ENCODE measurements at places on chromosomes 4 and X.

- DNase-seq, result no peak
These were observed 28.6 kb downstream of the MAGEB1 start for GRCh38 chrX:30275498-30275897.

DNA sequence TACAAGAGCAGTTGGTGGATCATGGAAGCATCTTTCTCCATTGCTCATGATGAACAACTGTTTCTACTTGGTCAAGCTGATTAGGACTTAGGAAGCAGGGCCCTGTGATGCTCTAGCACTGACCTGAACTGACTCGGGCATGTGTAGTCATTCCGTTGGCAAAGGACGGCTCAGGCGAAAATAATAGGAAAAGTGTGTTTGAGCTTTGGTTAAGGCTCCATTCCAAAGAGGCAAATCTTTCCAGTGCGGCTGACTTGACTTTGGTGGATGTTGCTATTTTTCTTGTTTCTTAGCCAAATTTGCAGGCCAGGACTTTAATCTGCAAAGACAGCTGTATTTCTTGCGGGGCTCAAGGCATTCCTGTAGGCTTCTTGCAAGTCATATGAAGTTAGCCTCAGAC is 39.5 kb downstream of the ZNF518B start:
- DNase-seq, result no peak

- no peak for DNase-seq
These were observed 64.9 kb upstream of the FRMPD3 start for GRCh38 chrX:107384397-107385105.

GRCh38 chr4:165464813-165465381 is 86.1 kb downstream of the CPE start:
- peak; percentile 21 for DNase-seq

DNA sequence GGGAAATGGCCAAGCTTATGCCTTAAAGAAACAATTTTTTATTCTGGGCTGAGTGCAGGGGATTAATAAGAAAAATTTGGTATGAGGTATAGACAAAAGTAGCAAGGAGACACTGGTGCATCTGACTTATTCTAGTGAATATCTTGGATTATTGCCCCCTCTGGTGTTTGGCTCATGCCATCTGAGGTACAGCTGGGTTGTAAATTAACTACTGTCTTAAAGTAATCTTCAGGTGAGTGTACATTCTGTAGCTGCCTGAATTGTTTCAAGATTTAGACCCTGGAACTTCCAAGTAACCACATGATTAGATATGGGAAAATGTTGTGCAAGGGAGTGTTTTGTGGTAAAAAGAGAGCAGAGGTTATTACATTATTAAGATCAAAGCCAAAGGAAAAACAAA is 988.7 kb downstream of the FAM133A start:
- no peak for DNase-seq

DNA sequence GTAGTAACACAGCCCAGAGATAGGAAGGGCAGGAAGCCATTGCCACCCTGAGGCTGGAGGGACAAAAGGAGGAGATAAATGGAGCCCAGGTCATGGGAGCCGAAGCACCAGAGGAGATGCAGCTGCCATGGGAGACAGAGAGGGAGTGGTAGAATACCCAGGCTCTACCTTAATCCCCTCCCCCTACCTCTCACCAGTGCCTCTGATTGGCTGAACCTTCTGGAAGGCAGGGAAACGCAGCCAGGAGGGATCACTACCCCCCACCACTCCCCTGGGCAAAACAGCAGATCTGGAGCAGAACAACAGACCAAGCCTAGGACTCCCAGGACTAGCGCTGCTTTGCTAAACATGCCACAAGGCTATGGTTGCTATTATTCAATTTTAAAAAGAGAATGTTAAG is 114.2 kb downstream of the ZNF827 start:
- DNase-seq, result no peak

- no peak for DNase-seq
These were observed 2.9 kb downstream of the GRXCR1 start for GRCh38 chr4:42895452-42895851.

- no peak for DNase-seq
These were observed 25.7 kb upstream of the C1QTNF7 start for GRCh38 chr4:15402146-15402545.

GRCh38 chr4:99722006-99722405 is 64.4 kb upstream of the C4orf54 start:
- DNase-seq, result no peak

- DNase-seq, result no peak
These were observed 264.5 kb upstream of the ANKRD50 start for GRCh38 chr4:124977045-124977444.

- DNase-seq, result no peak
These were observed 765 bp upstream of the DGKK start for GRCh38 chrX:50471390-50471789.

GRCh38 chr4:128162434-128162833 is 101.3 kb downstream of the LARP1B start:
- no peak for DNase-seq

DNA sequence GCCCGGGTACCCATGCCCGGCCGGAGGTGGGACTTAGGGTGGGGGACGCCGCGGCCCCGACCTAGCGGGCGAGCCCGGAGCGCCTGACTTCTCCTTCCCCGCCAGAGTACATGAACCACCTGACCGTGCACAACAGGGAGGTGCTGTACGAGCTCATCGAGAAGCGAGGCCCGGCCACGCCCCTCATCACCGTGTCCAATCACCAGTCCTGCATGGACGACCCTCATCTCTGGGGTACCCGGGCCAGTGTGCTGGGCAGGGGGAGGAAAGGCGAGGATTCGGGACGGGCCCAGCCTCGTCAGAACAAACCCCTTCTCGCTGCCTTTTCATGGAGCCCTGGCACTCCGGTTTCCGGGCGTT is 622 bp downstream of the TAFAZZIN start:
- DNase-seq, result peak; percentile 76

GRCh38 chr4:40923316-40924095 is 173.8 kb downstream of the NSUN7 start:
- DNase-seq, result peak; percentile 87

GRCh38 chr4:2795300-2795892 is 2.5 kb downstream of the SH3BP2 start:
- no peak for DNase-seq

DNA sequence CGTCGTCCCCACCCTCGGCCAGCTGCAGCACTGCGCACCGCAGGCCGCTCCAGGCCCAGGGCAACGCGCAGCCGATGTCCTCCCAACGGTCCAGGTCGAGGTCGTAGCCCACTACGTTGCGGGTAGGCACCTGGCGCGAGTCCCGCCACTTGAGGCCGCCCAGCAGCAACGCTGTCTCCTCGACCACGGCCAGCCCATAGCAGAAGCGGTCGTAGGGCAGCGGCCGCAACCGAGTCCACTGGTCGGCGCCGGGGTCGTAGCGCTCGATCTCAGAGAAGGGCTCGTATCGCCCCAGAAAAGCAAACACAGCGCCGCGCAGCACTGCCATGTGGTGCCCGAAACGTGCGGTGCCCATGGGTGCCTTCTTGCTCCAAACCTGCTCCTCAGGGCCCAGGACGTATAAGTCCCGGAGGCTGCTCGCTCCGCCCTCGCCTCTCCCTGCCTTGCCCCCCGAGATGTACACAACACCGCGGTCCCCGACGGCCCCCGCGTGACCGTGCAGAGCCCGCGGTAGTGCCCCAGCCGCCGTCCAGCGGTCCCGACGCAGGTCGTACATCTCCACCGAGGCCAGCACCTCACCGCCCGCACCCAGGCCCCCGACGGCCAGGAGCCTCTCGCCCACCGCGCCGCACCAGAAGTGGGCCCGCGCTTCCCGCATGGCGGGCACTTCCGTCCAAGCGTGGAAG is 2.1 kb downstream of the KLHL34 start:
- no peak for DNase-seq

GRCh38 chr4:173252024-173252935 is 81.9 kb downstream of the HMGB2 start:
- DNase-seq, result peak; percentile 90

DNA sequence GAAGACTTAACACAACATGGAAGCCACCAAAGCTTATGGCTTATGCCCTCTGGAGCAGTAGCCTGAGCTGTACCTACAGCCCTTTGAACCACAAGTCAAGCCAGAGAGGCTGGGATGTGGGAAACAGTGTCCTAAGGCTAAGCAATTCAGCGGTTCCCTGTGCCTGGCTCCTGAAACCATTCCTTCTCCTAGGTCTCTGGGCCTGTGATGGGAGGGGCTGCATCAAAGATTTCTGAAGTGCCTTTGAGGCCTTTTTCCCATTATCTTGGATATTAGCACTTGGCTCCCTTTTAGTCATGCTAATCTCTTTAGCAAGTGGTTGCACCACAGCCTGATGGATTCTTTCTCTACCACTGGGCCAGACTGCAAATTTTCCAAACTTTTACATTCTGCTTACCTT is 140.5 kb upstream of the NUDT10 start:
- no peak for DNase-seq

GRCh38 chrX:147875866-147876596 is 35.7 kb upstream of the FMR1 start:
- DNase-seq, result no peak

Measured in body of pancreas (tissue), 4 donors.